ENCODE measurements at places on chromosomes 7 and 10. TPM values are rescaled to one million over a fixed set of nuclear protein-coding genes. Genes with fewer than 3 reads are reported as not detected.

ACSL5 gene
- 2.7 TPM for polyA plus RNA-seq

GRCh38 chr10:36023939-36024338, 381.8 kb upstream of the FZD8 start:
- DNase-seq, result no peak

PDGFA gene
- 696 TPM for polyA plus RNA-seq

CPXM2 gene
- polyA plus RNA-seq, result not detected

GRCh38 chr10:129910861-129911260, 53.2 kb downstream of the EBF3 start:
- DNase-seq, result no peak

Data from muscle of arm (tissue), 14 donors.